Stimulated activated CD8-positive, alpha-beta memory T cell treated with anti-CD3 and anti-CD28 coated beads, Interleukin-15, amount 100 ng/mL, for 48 hours (primary cell): ENCODE measurements at places on chromosomes 5 and 9.

DNA sequence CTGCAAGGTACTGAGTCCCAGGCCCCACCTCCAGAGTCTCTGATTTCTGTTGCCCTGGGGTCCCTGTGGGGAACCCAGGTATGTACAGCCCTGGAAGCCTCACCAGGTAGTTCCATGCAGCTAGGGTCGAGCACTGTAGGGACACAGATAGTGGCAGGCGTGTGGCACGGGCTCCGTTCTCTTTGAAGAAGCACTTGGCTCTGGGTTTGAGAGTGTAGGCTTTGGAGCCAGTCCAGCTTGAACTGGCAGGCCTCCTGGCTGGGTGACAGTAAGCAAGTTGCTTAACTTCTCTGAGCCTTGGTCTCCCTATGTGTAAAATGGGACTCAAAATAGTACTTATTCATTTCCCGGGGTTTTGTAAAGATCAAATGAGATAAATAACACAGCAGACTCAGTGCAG is 5.6 kb downstream of the OLFM1 start:
- DNase-seq: no peak

DNA sequence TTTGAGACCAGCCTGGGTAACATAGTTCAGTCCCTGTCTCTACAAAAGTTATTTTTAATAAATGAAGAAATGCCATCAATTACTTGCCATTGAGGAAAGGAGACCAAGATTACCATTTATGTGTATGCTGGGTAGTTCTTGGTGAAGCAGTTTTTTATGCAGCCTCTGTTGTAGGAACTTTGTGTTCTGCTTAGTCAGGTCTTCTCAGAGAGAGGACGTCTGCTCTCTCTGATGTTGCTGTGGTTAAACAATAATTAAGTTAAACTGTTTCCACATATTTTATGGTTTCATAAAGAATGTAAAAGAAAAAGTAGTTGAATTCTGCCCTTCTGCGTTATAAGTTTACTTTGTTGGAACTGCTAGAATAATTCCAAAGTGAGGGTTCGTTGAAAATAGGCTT is 210.5 kb downstream of the KDM4C start:
- DNase-seq: no peak

- no peak for DNase-seq
Measured at GRCh38 chr9:136537896-136538598, 7.8 kb downstream of the NOTCH1 start.

GRCh38 chr5:83857341-83857740 is 136.7 kb upstream of the HAPLN1 start:
- DNase-seq: no peak

GRCh38 chr5:148998174-148998797 is 64.6 kb downstream of the SH3TC2 start:
- no peak for DNase-seq
